Aorta (tissue), 5 donors: ENCODE measurements at places on chromosomes 12 and 14. TPM values are rescaled to one million over a fixed set of nuclear protein-coding genes. Genes with fewer than 3 reads are reported as not detected.

SYNE3 gene
- 39.1 TPM for total RNA-seq

BCL2L2 gene
- total RNA-seq: 70.7 TPM

DNA sequence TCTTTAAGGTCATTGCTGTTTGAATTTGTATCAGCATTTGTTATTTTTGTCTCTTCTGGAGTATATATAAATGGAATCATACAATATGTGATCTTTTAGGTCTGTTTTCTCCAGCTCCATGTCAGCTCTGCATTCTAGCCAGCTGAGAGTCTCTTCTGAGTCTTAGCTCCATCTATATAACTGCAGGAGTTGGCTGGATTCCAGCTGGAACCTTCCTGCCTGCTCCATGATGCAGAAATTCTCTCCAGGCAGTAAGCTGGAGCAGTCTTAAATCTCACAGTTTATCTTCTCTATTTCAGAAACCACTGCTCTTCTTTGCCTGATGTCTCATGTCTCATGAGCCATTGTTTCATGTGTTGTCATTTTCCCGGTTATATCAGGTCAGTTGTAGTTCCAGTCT lies 827.6 kb downstream of the NRXN3 start:
- DNase-seq: no peak

- DNase-seq: no peak
Measured at GRCh38 chr14:92967346-92967926, 44.5 kb downstream of the CHGA start.

GRCh38 chr12:116691636-116692035 lies 46.2 kb downstream of the SPRING1 start:
- DNase-seq: no peak
